ENCODE measurements at places on chromosomes 4 and X.

GRCh38 chr4:39044956-39045826 is 13.0 kb upstream of the TMEM156 start:
- no peak for DNase-seq

DNA sequence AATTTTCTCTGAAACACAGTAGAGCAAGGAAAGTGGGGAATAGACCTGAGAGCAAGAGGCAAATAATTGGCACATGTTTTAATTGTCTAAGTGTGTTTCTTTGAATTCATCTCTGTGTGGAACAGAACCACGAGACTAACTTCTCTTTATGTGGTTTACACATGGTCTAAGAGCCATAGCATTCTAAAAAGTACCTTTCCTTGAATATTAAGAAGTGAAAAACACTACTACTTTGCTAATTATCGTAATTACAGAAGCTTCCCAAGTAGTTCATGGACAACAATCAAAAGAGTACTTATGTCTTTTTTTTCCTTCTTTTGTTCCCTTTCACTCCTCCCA is 2.9 kb upstream of the CYBB start:
- DNase-seq = no peak

GRCh38 chrX:9876201-9876600 is 90.0 kb downstream of the SHROOM2 start:
- DNase-seq = no peak

GRCh38 chr4:155578726-155579370 is 87.8 kb upstream of the GUCY1A1 start:
- DNase-seq = no peak

DNA sequence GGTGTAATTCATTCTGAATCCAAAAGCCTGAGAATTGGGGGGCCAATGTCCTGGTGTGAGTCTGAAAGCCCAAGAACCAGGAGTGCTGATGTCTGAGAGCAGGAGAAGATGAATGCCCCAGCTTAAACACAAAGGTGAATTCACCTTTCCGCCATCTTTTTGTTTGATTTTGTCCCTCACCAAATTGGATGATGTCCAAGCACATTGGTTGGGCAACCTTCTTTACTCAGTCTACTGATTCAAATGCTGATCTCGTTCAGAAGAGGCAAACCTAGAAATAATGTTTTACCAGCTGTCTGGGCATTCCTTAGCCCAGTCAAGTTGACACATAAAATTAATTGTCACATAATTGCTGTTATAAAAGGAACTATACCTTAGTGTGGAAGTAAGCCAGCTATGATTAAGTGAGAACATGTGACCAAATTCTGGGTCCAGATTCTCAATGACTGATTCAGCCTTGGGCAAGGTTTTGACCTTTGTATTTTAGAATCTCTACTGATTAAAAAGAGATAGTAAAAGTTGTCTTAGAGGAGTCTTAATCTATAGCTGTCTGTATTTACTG is 34.5 kb upstream of the SLC4A4 start:
- DNase-seq = peak; percentile 14

DNA sequence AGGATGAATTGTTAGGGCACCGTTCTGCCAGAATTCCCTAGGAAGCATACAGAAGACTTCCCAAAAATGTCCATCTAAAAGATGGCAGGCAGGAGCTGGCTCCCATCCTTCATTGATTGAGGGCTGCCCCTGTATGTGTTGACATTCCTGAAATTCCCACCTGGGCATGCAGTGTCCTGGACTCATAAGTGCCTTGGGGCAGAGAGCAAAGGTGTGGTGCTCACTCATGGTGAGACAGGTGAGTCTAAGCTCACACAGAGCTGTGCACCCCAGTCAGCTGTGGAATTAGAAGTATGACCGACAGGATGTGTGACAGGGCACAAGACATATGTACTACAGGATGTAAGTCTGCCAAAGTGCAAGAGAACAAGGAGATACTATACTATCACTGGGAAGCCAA is 271.9 kb downstream of the MID1IP1 start:
- no peak for DNase-seq

DNA sequence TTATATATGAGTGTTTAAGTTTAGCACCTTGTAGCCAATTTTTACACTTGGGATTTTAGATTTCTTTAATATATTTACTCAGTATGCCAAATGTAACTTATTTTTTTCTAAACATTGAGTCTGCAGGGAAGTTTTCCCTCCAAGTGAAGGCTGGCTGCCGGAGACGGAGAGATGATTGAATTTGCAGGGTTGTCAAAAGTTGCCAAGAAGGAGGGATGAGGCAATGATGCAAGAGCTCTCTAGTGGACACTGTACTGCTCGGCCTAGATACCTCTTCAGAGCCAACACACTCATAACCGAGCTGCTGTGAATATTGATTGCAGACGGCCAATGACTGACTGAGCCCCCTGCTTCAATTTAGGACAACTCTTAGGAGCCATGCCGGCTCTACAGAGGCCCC is 318.6 kb upstream of the CASK start:
- no peak for DNase-seq

GRCh38 chrX:40827331-40827730 is 92.0 kb upstream of the MED14 start:
- no peak for DNase-seq

DNA sequence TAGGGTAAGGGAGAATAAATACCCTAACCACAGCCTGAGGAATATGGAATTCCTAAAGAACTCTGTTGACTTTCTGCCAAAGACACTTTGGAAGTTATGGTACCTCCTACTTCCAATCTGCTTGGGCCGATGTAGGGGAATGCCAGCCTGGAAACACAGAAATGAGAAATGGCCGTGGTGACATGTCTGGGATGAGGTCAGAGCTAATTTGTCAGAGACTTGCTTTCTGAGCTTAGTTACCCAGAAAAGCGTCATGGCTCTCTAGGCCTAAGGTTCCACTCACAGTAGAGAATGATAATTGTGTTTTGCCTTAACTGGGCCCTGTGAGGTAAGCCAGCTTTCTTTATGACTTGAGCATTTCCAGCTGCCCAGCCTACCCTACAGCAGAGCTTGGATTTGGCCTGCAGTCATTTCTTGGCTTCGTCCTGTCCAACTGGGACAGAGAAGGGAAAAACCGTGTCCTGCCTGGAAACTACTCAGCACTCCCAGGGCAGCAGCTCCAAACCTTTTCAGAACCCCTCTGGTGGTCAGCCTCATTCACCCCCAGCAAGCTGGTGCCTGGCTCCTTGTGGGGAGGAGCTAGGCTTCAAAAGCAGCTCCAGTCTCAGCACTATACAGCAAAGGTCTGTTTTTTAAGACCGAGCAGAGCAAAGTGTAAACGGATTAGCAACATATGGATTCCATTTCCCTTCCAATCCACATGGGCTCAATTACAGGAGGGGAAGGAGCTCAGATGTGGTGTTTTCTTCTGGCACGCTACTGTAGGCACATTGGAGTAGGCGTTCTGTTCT is 92.3 kb downstream of the RLIM start:
- no peak for DNase-seq

- no peak for DNase-seq
These were observed 179.4 kb upstream of the CASK start for GRCh38 chrX:42102586-42103282.

Data from NCI-H2029 (cell line).